ENCODE measurements at places on chromosomes 12 and 14. TPM values are rescaled to one million over a fixed set of nuclear protein-coding genes. Genes with fewer than 3 reads are reported as not detected.

Gene PMEL
- 3.4 TPM for total RNA-seq

Gene RPL10L
- 5.2 TPM for total RNA-seq

Gene RERGL
- 1.1 TPM for total RNA-seq

Gene LRRIQ1
- total RNA-seq: 0.05 TPM

Gene RNF10
- 226 TPM for total RNA-seq

Gene SMCO2
- 0.21 TPM for total RNA-seq

Gene MGP
- 180 TPM for total RNA-seq

Gene ANO2
- total RNA-seq: 2.2 TPM

GRCh38 chr12:12216349-12217017, 50.4 kb downstream of the LRP6 start:
- no peak overlapping the region for H3K27ac ChIP-seq
- H3K4me1 ChIP-seq: no peaks in the 10 kb centered on the region
- H3K27me3 ChIP-seq: no peaks in the 10 kb centered on the region

DNA sequence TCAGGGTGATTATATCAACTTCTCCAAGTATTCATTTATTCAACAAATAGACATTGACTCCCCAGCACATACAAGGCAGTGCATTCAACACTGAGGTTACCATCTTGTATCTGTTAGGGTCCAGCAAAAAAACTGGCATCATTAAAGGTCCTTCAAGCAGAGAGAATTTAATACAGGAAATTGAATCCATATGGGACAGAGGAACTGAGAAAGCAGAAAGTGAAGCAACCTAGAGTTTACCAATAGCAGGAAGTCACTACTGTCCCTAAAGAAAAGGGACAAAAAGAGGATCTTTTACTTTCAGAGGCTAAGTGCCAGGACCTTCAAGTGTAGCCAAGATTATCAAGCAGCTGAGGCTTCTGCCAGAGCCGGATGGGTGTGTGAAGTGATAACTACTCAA, 237.8 kb upstream of the TBX3 start:
- no peak overlapping the region for H3K4me3 ChIP-seq
- no peak overlapping the region for H3K27ac ChIP-seq
- H3K36me3 ChIP-seq: no peaks in the 10 kb centered on the region
- H3K4me1 ChIP-seq: peaks cover 3% of the 10 kb centered on the region

GRCh38 chr12:95805864-95806671, 15.5 kb upstream of the NTN4 start:
- H3K27me3 ChIP-seq: no peaks in the 10 kb centered on the region
- H3K4me3 ChIP-seq: no peak overlapping the region
- H3K27ac ChIP-seq: peak overlapping the region; percentile 53
- H3K36me3 ChIP-seq: no peaks in the 10 kb centered on the region

DNA sequence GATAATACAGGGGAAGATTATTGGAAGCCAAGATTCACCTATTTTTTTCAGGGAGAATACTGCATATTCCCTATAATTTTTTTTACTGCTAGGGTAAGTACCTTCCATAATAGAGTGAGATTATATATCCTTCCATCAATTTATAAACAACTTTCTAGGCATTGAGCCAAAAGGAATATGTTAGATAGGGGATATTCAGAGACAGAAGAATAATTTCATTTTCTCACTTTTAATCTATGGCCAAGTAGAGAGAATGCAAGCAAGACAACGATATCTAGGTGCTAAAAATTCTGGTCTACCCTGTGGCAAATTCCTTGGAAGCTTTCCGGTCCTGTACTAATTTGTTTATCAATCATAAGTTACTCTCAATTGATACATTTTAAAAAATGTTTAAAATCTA, 69.7 kb upstream of the STAC3 start:
- no peak for DNase-seq
- H3K4me3 ChIP-seq: no peak overlapping the region
- H3K27ac ChIP-seq: no peak overlapping the region
- H3K36me3 ChIP-seq: no peaks in the 10 kb centered on the region
- H3K27me3 ChIP-seq: no peaks in the 10 kb centered on the region

- H3K4me1 ChIP-seq: no peaks in the 10 kb centered on the region
- H3K27ac ChIP-seq: no peak overlapping the region
- DNase-seq: no peak
- H3K4me3 ChIP-seq: no peak overlapping the region
Measured at GRCh38 chr12:48832321-48833060, 14.2 kb downstream of the CACNB3 start.

DNA sequence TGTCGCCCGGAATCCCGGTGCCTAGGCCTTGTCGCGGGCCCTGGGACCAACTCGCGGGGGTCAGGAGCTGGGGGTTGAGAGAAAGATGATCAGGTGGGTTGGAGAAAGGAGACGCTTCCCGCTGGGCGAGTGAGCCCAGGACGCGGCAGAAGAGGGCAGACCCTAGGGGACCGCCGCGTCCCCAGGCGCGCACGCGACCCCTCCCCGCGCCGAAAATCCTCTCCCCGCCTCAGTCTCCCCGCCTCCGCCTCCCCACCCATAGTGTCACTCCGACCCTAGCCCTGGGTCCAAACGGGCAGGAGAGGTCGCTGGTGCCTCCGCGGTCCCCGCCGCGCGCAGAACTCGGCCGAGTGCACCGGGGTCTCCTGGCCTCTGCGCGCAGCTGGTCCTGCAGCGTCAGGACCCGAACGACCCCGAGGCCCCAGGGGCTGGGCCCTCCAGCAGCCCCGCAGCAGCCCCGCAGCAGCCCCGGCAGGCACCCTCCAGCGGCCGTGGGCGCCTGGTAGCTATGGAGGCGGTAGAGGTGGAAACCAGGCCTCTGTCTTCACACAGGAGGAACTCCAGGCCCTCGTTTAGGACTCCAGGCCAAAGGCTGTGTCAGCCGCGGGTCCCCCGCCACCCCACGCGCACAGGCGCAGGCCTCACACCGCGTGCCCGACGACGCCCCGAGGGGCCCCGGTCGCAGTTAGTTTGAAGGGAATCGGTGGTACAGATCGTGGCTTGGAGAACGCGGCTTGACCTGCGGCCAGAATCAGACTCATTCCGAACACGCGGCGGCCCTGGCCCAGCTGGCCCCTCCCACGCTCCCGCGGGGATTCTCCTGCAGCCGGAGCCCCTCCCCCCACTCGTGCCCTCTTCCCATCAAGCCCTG, 60.1 kb upstream of the EIF5 start:
- H3K36me3 ChIP-seq: no peaks in the 10 kb centered on the region
- peaks cover 33% of the 10 kb centered on the region for H3K27me3 ChIP-seq
- peak overlapping the region; percentile 33 for H3K4me3 ChIP-seq

DNA sequence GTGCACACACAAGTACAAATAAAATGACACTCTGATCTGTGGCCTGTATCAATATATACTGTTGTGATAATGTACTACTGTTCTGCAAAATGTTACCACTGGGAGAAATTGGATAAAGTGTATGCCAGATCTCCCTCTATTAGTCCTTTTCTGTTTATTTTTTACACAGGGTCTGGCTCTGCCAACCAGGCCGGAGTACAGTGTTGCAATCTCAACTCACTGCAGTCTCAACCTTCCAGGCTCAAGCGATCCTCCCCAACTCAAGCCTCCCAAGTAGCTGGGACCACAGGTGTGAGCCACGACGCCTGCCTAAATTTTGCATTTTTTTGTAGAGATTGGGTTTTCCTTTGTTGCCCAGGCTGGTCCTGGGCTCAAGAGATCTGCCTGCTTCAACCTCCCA, 1.9 kb downstream of the NT5DC3 start:
- H3K27ac ChIP-seq: no peak overlapping the region
- DNase-seq: no peak
- H3K4me3 ChIP-seq: no peak overlapping the region
- peaks cover 8% of the 10 kb centered on the region for H3K4me1 ChIP-seq
- H3K36me3 ChIP-seq: no peaks in the 10 kb centered on the region

GRCh38 chr12:116525418-116526001, 33.7 kb upstream of the MAP1LC3B2 start:
- DNase-seq: peak; percentile 47
- no peaks in the 10 kb centered on the region for H3K36me3 ChIP-seq
- no peaks in the 10 kb centered on the region for H3K4me1 ChIP-seq
- no peaks in the 10 kb centered on the region for H3K27me3 ChIP-seq
- H3K4me3 ChIP-seq: no peak overlapping the region

DNA sequence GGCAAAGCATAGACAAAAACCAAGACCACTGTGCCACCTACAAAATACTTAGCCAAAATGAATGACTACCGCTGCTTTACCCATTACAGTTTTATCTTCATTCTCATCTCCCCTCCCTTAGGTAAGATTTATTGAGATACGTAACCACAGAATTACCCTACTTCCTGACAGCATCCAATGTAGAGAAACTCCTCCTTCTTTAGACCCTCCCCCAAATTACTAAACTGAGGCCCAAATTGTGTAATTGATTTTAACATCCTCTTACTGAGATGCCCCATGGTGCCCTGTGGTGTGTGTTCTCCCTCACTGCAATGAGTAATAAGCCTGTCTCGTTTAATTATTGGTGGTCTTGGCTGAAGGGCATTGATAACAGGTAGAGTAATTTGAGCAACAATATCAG, 19.1 kb downstream of the VRK1 start:
- DNase-seq: no peak
- H3K27ac ChIP-seq: no peak overlapping the region
- H3K36me3 ChIP-seq: no peaks in the 10 kb centered on the region
- no peaks in the 10 kb centered on the region for H3K4me1 ChIP-seq
- no peak overlapping the region for H3K4me3 ChIP-seq

DNA sequence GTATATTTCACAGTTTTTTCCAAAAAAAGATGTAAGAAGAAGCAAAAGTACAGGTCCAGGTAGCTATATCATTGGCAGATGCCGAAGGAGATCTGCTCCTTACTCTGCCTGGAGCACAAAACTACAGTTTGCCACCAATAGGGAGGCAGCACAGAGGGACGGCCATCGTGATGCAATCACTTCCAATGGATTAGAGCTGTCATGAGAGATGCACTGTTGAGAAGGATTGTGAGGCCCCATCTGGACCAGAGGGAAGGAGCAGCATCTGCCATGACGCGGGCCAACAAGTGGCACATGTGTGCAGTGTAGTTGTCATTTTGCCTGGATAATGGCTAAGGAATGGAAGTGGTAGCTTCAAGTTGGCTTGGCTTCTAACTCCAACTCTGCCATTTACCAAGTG, 318.8 kb upstream of the FKBP4 start:
- DNase-seq: no peak
- H3K4me1 ChIP-seq: no peaks in the 10 kb centered on the region
- no peaks in the 10 kb centered on the region for H3K27me3 ChIP-seq
- no peak overlapping the region for H3K4me3 ChIP-seq
- no peak overlapping the region for H3K27ac ChIP-seq

- H3K4me1 ChIP-seq: no peaks in the 10 kb centered on the region
- no peaks in the 10 kb centered on the region for H3K36me3 ChIP-seq
- no peak overlapping the region for H3K27ac ChIP-seq
- no peak for DNase-seq
- no peaks in the 10 kb centered on the region for H3K27me3 ChIP-seq
Measured at GRCh38 chr14:64955297-64955696, 12.8 kb upstream of the GPX2 start.

- DNase-seq: no peak
- no peaks in the 10 kb centered on the region for H3K4me1 ChIP-seq
- H3K36me3 ChIP-seq: no peaks in the 10 kb centered on the region
- H3K27me3 ChIP-seq: no peaks in the 10 kb centered on the region
- no peak overlapping the region for H3K4me3 ChIP-seq
- no peak overlapping the region for H3K27ac ChIP-seq
Measured at GRCh38 chr12:28704477-28705169, 444.5 kb upstream of the FAR2 start.

DNA sequence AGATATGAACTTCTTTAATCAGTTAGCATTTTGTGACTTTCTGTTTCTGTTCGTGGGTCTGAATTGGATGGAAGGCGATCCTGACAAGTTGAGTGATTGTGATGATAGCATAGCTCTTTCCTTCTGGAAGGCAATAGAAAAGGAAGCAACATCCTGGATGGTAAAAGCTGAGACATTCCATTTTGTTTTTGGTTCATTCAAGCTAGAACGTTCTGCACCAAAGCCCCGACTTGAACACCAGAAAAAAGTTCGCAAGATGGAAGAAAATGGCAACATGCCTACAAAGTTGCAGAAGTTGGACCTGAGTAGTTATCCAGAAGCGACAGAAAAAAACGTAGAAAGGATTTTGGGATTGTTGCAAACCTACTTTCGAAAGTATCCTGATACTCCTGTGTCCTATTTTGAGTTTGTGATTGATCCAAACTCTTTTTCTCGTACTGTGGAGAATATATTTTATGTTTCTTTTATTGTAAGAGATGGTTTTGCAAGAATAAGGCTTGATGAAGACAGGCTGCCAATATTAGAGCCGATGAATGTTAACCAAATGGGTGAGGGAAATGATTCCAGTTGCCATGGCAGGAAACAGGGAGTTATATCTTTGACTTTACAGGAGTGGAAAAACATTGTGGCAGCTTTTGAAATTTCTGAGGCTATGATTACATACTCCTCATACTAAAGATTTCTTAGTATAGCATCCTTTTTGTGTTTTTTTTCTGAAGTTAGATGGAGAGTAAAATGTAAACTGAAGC, 896 bp downstream of the EID3 start:
- no peak for DNase-seq
- no peaks in the 10 kb centered on the region for H3K36me3 ChIP-seq
- peak overlapping the region; percentile 34 for H3K4me3 ChIP-seq
- no peaks in the 10 kb centered on the region for H3K27me3 ChIP-seq
- peaks cover 3% of the 10 kb centered on the region for H3K4me1 ChIP-seq

- no peak overlapping the region for H3K4me3 ChIP-seq
- no peak overlapping the region for H3K27ac ChIP-seq
- no peaks in the 10 kb centered on the region for H3K36me3 ChIP-seq
- DNase-seq: no peak
- no peaks in the 10 kb centered on the region for H3K27me3 ChIP-seq
- no peaks in the 10 kb centered on the region for H3K4me1 ChIP-seq
Measured at GRCh38 chr12:23898121-23898520, 51.3 kb downstream of the SOX5 start.

DNA sequence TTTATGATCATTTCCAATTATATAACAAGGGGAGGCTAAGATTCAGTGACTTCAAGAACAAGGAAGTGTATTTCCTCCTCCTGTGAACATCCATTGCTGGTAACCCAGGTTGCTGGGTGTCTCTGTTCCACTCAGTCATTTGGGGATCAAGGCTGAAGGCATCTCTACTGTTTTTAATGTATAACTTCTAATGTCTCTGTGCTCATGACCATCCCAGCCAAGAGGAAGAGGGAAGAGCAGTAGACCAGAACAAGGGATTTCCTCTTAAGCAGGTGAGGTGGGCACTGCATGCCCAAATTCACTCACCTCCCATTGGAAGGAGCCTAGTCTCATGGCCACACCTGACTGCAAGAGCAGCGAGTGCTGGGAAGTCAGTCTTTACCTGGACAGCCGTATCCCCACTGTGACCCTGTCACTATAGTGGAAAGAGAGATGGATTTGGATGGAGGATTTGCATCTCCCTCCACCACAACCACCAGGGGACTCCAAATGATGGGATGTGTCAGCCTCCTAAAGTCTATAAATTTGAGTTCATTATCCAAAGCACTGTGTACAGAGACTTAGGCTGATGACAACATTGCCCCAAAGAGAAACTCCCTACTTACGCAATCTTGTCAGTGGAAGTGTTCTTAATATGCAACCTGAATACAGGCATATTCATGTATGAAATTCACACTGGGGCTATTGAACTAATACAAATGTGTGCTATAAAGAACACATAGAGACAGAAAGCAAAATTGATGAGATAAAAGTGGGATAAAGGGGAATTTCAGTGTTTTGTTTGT, 368.7 kb downstream of the TMEM132D start:
- H3K4me1 ChIP-seq: no peaks in the 10 kb centered on the region
- no peak overlapping the region for H3K4me3 ChIP-seq
- no peaks in the 10 kb centered on the region for H3K36me3 ChIP-seq
- DNase-seq: no peak
- H3K27ac ChIP-seq: no peak overlapping the region
- H3K27me3 ChIP-seq: no peaks in the 10 kb centered on the region

Data from colonic mucosa (tissue), 4 donors.